Psoas muscle (tissue), 8 donors: ENCODE measurements at places on chromosomes 2 and 18. TPM values are rescaled to one million over a fixed set of nuclear protein-coding genes. Genes with fewer than 3 reads are reported as not detected.

Gene FAM237A
- not detected for total RNA-seq

GRCh38 chr2:46963210-46963609 is 47.6 kb upstream of the MCFD2 start:
- no peak for DNase-seq

DNA sequence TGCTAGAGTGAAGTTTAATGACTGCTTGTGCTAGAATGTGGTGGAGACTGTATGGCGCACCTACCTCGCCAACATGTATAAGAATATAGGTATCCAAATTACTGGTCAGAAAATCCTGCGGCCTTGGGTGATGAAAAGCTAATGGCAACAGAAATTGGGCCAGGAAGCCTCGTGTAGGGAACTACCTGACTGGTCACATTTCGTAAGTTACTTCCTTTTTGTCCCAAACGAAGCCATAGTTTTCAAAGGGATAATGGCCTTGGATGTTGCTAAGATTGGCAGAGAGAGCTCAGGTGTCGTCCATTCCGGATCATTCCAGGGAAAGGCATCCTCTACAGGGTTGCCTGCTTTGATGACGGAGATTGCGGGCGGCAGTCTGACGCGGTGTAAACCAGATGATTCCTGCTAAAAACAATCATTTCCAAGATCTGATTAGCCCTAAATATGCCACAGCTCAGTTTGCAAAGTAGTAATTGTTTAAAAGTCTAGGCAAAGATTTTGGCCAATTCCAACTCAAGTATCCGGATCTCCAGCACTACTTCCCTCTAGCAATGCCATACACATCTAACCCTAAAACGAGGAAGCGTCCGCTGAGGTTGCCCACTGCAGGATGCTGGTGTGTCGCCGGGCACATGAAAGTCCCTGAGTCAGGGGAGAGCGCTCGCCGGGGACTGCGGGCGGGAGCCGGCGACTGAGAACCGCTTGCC is 708 bp upstream of the MALT1 start:
- DNase-seq, result no peak

Gene HTR2B
- total RNA-seq, result 0.17 TPM

Gene IL1RL1
- 0.43 TPM for total RNA-seq

- no peak for DNase-seq
Measured at GRCh38 chr2:73961823-73962615, 22.7 kb upstream of the TET3 start.

Gene CEBPZOS
- total RNA-seq, result 59.5 TPM

Gene TCF7L1
- 5.3 TPM for total RNA-seq

Gene WDR7
- 15.5 TPM for total RNA-seq

DNA sequence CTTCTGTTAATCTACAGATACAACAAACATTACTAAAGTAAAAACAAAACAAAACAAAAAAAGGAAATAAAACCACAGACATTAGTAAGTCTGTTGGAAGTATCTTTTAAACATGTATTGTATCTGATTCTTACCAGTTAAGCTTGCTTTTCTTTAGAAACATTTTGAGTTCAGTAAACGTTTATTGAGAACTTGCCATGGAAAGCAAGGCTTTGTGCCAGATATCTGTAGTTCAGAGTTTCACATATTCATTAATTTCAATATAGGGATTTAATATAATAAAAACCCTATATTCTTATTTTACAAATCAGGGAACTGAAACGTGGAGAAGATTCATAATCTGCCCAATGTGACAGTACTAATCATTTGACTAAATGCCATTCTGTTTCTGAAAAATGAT is 1101.0 kb upstream of the GYPC start:
- DNase-seq, result no peak

Gene ILKAP
- 31.8 TPM for total RNA-seq

DNA sequence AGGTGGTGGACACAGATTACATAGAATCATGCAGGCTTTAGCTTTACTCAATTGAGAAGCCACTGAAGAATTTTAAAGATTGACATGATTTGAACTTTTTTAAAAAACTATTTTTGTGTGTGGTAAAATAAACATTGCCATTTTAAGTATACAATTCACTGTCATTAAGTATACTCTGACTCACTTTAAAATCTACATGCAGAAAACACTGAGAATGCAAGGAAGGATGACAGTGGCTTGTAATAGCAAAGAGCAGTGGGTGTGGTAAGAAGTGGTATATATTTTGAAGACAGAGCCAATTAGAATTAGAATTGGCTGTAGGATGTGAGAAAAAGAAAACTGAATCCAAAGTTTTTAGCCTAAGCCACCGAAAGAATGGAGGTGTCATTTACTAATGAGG is 14.9 kb downstream of the TRMT61B start:
- no peak for DNase-seq

Gene SEH1L
- 38.2 TPM for total RNA-seq

GRCh38 chr18:51739044-51739666 is 541.7 kb upstream of the MEX3C start:
- no peak for DNase-seq
